ENCODE measurements at places on chromosomes 11 and 22.

GRCh38 chr11:36011574-36011973 lies 67.7 kb downstream of the LDLRAD3 start:
- no peak for DNase-seq
- no peaks in the 10 kb centered on the region for H3K36me3 ChIP-seq
- H3K27me3 ChIP-seq, result no peaks in the 10 kb centered on the region
- no peak overlapping the region for H3K27ac ChIP-seq

DNA sequence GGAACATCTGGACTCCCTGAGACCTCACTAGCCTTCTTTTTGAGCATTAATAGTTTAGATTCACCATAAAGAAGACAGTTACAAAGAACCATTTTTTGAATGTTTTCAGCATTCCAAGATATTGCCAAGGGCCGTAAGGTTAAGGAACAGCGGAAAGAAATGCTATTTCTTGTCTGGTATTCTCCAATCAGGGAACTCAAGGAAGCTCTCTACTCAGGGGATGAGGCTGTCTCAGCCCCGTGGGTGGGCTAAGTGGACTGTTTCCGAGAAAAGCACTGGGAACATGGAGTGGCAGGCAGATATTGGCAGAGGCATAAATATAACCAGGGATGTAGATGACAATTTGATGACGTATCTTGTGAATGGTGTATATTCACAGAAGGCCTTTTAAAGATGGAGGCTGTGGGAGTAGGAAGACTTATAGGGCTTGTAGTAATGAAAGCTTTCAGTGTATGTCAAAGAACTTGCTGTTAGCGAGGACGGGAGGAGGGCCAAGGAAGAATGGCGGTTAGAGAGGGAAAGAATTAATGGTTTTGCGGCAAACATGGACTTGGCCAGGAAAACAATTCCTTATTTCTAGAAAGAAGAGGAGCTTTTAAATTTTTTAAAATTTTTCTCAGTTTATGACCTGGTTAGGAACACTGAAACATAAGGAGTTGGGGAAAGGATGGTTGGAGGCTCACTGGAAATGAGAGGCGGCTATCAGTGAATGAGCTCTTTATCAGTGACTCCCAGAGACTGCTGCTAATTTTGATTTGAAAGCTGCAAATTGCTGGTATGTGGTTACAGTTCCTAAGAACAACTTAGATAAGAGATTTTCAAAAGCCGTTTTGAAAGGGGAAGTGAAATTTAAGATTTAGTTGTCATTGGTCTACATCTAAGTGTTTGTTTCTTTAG lies 64.6 kb downstream of the ST3GAL4 start:
- H3K4me3 ChIP-seq, result no peak overlapping the region
- no peaks in the 10 kb centered on the region for H3K36me3 ChIP-seq
- H3K27ac ChIP-seq, result no peak overlapping the region
- DNase-seq, result peak; percentile 55
- H3K4me1 ChIP-seq, result peaks cover 5% of the 10 kb centered on the region
- H3K27me3 ChIP-seq, result no peaks in the 10 kb centered on the region

DNA sequence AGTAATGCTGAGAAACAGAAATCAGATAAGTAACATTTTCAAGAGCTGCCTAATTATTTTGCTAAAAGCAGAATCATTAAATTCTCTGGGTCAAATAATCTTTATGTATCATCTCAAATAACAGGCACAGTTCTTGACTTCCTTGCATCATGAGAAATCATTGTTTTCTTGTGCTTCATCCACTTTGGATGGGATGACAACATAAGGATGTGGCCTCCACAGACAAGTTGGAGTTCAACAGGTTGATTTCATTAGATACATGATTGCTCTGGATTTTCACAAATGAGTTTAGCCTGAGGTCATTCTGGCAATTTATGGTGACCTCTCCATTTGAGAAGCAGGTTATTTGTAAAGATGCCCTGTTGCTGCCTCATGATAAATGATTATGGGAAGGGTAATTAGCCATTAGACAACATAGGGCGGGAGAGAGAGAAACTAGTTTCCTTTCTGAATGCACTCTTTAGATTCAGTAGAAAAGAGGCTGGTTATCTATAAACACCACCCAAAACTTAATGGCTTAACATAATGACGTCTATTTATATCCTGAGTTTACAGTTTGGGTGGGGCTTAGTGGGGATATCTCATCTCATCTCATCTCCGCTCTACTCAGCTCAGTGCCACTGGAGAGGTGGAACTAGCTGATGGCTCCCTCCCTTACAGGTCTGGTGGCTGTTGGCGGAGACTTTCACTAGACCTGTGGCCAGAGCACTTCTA lies 35.0 kb upstream of the ADORA2A start:
- DNase-seq, result no peak
- no peak overlapping the region for H3K27ac ChIP-seq
- H3K36me3 ChIP-seq, result peaks cover 6% of the 10 kb centered on the region
- H3K27me3 ChIP-seq, result no peaks in the 10 kb centered on the region
- peaks cover 7% of the 10 kb centered on the region for H3K4me1 ChIP-seq

GRCh38 chr11:17846852-17847453 lies 112.4 kb downstream of the KCNC1 start:
- H3K27me3 ChIP-seq, result no peaks in the 10 kb centered on the region
- H3K27ac ChIP-seq, result no peak overlapping the region
- H3K4me3 ChIP-seq, result no peak overlapping the region
- H3K36me3 ChIP-seq, result no peaks in the 10 kb centered on the region
- H3K4me1 ChIP-seq, result peaks cover 16% of the 10 kb centered on the region

DNA sequence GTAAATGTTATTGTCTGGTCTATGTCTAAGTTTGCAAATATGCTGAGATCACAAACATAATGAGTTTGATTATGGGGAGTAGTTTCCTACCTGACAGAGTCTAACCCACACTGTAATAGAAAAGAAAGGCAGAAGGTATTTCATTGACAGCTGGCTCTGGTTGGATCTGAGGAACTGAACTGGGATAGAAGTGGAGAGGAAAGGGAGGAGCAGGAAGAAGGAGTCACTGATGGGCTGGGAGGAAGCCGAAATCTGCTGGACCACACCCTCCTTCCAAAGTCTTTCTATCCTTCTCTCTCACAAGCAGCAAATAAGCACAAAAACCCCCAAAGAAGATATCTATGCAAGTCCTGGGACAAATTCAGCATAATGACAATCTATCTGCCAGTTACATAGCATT lies 11.7 kb downstream of the BLID start:
- H3K27me3 ChIP-seq, result no peaks in the 10 kb centered on the region
- no peak overlapping the region for H3K4me3 ChIP-seq
- H3K4me1 ChIP-seq, result peaks cover 66% of the 10 kb centered on the region
- H3K27ac ChIP-seq, result peak overlapping the region; percentile 95

DNA sequence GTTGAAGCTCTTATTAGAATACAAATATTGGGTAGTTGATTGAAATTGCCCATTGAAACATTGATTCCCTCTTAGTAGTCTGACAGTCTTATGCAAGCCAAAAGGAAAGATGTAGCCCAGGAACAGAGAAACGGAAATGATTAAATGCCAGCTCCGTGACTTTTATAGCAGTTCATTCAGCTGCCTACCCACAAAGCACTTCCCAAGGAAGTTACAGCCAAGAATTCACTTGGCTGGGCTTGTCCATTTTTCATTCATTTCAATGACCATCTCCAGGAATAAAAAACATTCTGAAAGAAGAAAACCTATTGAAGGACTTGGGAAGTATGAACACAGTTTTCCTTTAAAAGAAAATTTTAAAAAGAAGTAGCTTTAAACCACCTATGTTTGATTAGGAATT lies 62.0 kb downstream of the NCAM1 start:
- no peak overlapping the region for H3K27ac ChIP-seq
- H3K4me1 ChIP-seq, result no peaks in the 10 kb centered on the region
- no peaks in the 10 kb centered on the region for H3K27me3 ChIP-seq
- no peak overlapping the region for H3K4me3 ChIP-seq
- DNase-seq, result peak; percentile 57
- H3K36me3 ChIP-seq, result no peaks in the 10 kb centered on the region

DNA sequence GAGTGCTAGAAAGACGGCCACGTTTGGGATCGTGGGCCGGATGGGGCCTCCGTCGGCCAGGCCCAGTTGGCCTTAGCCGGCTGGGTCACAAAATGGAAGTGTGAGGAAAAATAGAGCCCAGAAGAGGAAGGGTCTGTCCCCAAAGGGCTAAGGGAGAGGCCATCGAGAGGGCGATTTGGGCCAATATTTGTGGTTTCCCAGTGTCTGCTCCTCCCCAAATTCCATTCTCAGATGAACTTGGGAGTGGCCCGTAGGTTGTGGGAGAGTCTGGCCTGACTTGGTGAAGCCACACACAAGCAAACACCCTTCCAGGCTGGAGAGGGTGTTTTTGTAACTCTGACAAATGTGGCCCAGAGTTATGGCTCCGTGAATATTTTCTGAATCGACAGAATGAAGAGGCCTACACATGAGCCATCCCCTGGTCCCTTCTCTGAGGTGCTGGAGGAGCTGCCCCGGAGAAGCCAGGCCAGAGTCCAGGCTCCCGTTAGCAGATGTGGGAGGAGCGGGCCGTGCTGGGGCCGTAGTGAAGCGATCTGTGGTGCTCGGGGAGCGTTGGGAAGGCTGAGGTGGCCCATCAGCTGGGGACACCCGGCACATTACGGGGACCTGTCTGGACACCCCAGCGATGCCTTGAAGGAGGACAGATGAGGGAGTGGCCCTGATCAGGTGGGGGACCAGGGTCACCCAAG lies 73.5 kb upstream of the PPARA start:
- H3K4me1 ChIP-seq, result peaks cover 45% of the 10 kb centered on the region
- H3K4me3 ChIP-seq, result peak overlapping the region; percentile 99
- H3K27ac ChIP-seq, result peak overlapping the region; percentile 90
- H3K36me3 ChIP-seq, result peaks cover 11% of the 10 kb centered on the region

GRCh38 chr11:56916587-56916986 lies 72.1 kb upstream of the OR5AK2 start:
- H3K4me1 ChIP-seq, result peaks cover under 1% of the 10 kb centered on the region
- H3K36me3 ChIP-seq, result no peaks in the 10 kb centered on the region
- DNase-seq, result no peak

- H3K4me1 ChIP-seq, result peaks cover 3% of the 10 kb centered on the region
- H3K27me3 ChIP-seq, result no peaks in the 10 kb centered on the region
Observed at GRCh38 chr22:30185129-30185528, 61.4 kb downstream of the LIF start.

GRCh38 chr11:60700689-60701468 lies 1.5 kb downstream of the MS4A8 start:
- H3K27ac ChIP-seq, result no peak overlapping the region
- H3K36me3 ChIP-seq, result no peaks in the 10 kb centered on the region
- H3K27me3 ChIP-seq, result no peaks in the 10 kb centered on the region

DNA sequence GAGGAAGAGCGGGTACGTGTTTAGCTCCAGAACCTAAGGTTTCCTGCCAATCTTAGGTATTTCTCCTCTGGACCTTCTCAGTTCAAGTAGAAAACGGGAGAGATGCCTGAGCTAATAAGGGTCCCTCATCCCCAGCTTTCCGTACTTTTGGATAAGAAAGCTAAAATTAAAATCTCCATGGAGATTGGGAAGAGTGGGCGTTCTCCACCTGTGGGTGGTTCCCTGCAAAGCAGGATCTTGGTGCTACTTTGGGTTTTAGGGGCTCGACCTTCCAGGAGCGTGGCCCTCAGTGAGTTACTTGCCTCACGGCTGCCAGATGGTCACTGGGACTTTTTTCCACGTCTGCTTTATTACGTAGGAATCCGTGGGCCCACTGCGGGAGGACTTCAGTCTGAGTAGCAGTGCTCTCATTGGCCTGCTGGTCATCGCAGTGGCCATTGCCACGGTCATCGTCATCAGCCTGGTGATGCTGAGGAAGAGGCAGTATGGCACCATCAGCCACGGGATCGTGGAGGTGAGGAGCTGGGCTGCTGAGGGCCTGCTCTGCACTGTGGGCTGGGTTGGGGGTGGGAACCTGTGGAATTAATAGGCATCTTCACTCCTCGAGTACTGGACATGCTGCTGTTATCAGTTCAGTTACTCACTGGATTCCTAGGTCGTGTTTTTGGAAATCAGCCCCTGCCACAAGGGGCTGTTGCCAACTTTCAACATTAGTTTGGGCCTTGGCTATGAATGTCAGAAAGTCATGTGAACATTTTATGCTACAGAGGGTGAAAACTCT lies 17.8 kb upstream of the ST14 start:
- peaks cover 3% of the 10 kb centered on the region for H3K4me1 ChIP-seq
- H3K4me3 ChIP-seq, result no peak overlapping the region
- H3K27me3 ChIP-seq, result no peaks in the 10 kb centered on the region
- H3K36me3 ChIP-seq, result peaks cover 9% of the 10 kb centered on the region

- peak; percentile 91 for DNase-seq
- peaks cover 54% of the 10 kb centered on the region for H3K4me1 ChIP-seq
- H3K27ac ChIP-seq, result peak overlapping the region; percentile 99
Observed at GRCh38 chr22:31241936-31242335, 29.8 kb downstream of the LIMK2 start.

- H3K4me3 ChIP-seq, result no peak overlapping the region
- H3K4me1 ChIP-seq, result no peaks in the 10 kb centered on the region
- no peaks in the 10 kb centered on the region for H3K36me3 ChIP-seq
- no peaks in the 10 kb centered on the region for H3K27me3 ChIP-seq
- no peak overlapping the region for H3K27ac ChIP-seq
Observed at GRCh38 chr11:130261571-130261970, 53.1 kb downstream of the ZBTB44 start.

DNA sequence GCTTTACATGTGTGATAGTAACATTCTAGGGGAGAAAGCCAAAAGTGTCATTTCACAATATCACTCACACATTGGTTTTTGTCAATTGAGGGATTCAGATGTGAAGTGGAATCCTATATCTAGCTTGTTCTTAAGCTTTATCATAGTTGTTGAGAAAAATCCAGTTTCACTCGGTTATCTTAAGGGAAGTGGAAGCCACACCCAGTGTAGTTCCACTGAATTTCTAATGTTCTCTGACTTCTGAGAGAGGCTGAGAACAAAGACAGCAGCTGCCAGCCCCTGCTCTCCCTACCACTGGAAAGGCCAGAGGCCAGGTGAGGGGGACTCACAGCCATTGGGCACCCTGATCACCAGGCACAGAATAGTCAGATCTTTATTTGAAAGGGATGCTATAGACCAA lies 53.7 kb downstream of the THAP12 start:
- no peaks in the 10 kb centered on the region for H3K36me3 ChIP-seq
- no peak for DNase-seq
- H3K4me3 ChIP-seq, result no peak overlapping the region
- H3K27ac ChIP-seq, result no peak overlapping the region

DNA sequence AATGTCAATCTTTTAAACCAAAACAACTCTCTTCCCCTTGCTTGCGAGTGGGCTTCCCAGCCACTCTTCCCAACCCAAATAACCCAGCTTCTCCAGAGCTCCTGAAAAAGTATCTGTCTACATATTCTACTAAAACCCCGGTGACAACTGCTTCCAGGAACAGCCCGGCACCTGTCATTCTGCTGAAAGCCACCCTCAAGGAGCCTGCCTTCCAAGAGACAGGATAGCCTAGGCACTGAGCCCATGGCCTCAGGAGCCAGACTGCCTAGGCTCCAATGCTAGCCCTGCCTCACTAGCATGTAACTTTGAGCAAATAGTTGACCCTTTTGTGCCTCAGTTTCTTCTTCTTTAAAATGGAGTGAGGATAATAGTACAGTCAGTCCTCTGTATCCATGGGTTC lies 459.8 kb downstream of the SOX6 start:
- no peak for DNase-seq
- no peaks in the 10 kb centered on the region for H3K36me3 ChIP-seq
- no peak overlapping the region for H3K27ac ChIP-seq
- no peak overlapping the region for H3K4me3 ChIP-seq
- no peaks in the 10 kb centered on the region for H3K27me3 ChIP-seq

Data from astrocyte (in vitro differentiated cells and primary cell).